ENCODE measurements at places on chromosomes 5 and 9.

GRCh38 chr5:136396886-136397285 is 31.5 kb upstream of the TRPC7 start:
- DNase-seq = no peak

DNA sequence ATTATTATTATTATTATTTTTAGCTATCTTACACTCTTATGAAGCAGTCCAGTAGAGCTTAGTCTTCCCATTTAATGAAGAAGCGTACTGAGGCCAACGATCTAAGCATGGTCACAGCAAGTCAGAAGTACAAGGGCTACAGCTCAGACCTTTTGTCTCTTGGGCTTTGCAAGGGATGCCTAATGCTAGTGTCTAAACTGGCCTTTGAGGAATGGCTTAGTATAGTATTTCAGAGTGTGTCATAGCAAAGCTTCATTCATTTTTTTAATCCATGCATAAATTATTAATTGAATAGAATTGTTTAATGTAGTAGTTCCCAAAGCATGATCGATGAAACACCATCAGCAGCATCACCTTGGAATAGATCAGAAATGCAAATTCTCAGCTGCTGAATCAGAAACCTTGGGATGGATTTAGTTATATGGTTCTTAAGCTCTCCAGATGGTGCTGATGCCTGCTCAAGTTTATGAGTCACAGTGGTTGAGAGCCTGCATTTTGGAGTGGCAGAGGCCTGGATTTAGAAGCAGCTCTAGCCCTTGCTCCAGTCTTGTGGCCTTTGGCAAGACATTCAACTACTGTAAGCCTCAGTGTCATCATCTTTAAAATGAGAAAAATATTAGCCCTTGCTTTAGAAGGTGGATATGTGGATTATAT is 6.1 kb downstream of the IL12B start:
- DNase-seq = peak; percentile 83

GRCh38 chr9:93684161-93684765 is 107.9 kb downstream of the PHF2 start:
- no peak for DNase-seq

- no peak for DNase-seq
These were observed 207.0 kb downstream of the MEF2C start for GRCh38 chr5:88675708-88676636.

DNA sequence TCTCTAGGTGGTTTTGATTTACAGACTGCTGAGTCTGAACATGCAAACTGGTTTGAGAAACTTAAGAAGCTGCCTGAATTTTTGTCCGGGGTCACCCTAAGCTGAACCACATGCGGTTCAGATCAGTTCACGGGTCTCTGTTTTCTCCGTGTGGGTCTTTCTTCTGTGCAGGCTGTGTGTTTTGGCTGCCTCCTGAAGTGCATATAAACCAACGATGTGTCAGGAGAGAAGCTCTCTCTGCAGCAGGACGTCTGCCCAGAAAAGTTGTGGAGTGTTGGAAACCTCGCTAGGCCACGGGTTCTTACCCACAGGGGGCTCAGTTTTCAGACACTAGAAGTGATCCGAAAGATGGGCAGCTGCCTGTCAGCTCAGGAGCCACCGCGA is 364.2 kb downstream of the IRX2 start:
- DNase-seq = no peak

- DNase-seq = no peak
These were observed 10.9 kb downstream of the MFAP3 start for GRCh38 chr5:154049636-154050035.

DNA sequence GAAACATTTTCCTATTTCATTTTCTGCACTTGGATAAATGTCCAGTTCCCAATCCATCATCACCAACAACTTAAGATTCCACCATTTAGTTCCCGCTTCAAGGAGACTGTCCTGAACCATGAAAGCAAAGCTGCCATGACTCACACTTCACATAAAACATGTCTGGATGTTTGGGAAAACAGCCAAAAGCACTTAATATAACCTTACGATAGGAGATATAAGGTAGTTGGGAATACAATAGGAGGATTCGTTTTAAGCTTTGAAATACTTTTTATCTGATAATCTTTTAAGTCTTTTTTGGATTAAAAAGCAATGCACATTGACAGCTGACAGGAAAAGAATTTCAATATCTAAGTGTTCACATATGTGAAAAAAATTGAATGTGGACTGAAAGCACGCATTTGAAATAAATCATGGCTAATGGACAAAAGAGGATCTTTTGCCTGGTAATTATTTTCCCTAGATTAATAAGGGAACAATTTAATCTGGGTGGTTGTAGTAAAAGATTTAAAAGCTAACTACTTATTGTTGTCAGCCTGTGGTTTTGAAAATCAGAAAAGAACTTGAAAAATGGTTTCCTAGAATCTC is 17.3 kb upstream of the TGFBI start:
- DNase-seq = no peak

DNA sequence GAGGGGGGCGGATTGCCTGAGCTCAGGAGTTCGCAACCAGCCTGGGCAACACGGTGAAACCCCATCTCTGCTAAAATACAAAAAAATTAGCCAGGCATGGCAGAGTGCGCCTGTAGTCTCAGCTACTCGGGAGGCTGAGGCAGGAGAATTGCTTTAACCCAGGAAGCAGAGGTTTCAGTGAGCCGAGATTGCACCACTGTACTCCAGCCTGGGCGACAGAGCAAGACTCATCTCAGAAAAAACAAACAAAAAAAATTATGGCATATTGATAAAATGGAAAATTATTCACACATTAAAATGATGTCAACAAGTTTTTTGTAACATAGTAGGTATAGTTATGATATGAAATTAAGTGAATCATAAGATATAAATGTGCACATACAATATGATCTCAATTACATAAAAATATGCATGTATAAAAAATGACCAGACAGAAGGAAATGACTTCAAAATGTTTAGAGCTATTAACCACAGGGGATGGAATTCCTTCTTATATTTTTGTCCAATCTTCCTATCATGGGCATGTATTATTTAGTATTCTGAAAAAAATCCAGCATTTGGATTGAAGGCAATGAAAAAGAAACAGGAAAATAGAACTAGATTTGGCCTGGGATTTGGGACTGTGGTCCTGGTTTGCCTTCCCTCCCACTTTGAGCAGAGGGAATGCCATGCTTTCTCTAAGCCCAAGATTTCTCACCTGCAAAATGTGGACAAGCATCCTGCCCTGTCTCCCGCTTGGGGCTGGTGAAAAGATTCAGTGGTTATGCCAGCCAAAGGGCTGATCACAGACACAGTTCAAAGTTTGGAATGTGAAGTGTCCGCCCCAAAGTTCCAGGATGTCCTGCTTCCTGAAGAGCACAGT is 19.5 kb downstream of the SPAAR start:
- DNase-seq = no peak

DNA sequence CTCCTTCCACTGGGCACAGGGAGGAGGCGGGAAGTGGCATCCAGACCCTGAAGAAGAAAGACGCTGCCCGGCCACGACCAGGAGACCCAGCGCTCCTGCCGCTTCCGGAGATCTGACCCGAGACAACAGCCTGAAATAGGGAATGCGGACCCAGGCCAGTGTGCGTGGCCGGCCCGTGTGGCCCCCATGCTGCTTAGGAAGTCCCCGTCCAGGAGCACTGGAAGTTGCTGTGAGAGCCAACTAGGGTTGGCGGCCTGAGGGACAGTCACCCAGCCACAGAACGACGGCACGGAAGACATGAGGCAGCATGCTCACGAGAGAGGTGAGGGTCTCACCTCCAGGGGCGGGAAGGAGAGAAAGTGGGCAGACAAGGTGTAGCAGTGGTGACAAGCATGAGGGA is 17.0 kb downstream of the SH3GLB2 start:
- no peak for DNase-seq

DNA sequence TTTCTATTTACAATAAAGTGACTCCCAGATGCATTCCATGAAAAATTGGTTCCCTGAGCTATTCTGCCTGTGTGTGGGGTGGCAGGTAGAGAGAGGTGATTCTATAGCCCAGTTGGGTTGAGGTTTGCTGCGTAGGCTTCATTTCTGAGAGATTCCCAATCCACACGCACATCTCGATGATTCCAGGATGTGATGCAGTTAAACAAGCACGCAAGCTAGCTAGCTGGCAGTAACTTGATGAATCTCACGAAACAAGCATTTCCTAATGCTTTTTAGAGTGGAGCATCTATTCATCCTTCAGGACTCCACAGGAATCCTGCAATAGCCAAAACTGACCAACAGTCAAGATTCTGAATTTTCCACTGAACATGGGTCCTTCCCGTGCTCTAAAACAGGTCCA is 43.8 kb upstream of the CER1 start:
- DNase-seq = no peak

- no peak for DNase-seq
These were observed 525.6 kb downstream of the CETN3 start for GRCh38 chr5:89883967-89884366.

GRCh38 chr9:119961774-119962424 is 592.7 kb upstream of the BRINP1 start:
- DNase-seq = no peak

- DNase-seq = peak; percentile 71
These were observed 425 bp downstream of the PTPA start for GRCh38 chr9:129111528-129112151.

GRCh38 chr5:168334695-168335094 is 43.2 kb downstream of the WWC1 start:
- DNase-seq = peak; percentile 24
